ENCODE measurements at places on chromosomes 16 and 17.

DNA sequence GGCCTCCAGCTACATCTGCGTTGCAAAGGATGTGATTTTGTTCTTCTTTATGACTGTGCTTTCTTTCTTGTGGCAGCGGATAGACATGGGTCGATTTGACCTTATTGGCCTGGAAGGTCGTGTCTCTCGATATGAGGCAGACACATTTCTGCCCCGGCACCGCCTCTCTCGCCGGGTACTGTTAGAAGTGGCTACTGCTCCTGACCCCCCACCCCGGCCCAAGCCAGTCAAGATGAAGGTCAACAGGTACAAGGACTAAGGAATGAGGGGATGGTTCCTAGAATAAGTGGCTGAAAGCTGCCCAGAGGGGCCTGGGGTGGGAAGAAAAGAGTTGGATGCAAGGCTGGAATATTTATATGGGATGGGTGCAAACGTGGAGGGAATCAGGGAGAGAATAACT is 21.1 kb downstream of the SRCAP start:
- DNase-seq = no peak

DNA sequence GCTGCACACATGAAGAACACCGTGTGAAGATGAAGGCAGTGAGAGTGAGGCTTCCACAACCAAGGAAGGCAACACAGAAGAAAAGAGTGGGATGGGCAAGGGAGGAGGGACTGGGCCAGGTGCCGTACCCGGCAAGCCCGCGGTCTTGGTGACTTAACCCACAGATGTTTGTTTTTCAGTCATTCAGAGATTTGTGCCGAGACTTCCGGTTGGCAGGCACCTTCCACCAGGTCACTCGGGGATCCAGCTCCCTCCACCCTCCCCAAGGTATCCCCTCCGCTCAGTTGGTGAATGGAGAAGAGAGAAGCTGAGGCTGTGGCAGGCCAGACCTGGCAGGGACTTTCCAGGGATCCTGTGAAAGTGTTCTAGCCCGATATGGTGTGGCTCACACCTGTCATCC is 4.9 kb upstream of the KREMEN2 start:
- no peak for DNase-seq

- DNase-seq = no peak
Measured at GRCh38 chr17:45828171-45828570, 16.5 kb upstream of the SPPL2C start.

- DNase-seq = no peak
Measured at GRCh38 chr16:35692824-35693223, 2233.4 kb downstream of the TP53TG3F start.

Measured in T47D (cell line).